Gastrocnemius medialis (tissue), 4 donors: ENCODE measurements at places on chromosomes 1 and 21. TPM values are rescaled to one million over a fixed set of nuclear protein-coding genes. Genes with fewer than 3 reads are reported as not detected.

DNA sequence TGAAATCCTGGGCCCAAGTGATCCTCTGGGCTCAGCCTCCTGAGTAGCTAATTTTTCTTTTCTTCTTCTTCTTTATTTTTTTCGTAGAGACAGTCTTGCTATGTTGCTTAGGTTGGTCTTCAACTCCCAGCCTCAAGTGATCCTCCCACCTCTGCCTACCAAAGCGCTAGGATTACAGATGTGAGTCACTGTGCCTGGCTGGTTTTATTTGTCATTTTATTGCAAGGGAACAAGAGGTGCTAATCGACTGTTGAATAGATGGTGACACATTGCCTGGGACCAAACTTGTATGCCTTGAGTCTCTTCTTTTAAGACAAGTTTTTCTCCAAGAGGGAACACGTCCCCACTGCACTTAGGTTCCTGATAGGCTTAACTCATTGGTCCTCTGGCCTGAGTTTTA, 20.0 kb upstream of the KLHDC8A start:
- H3K36me3 ChIP-seq: no peaks in the 10 kb centered on the region
- H3K4me1 ChIP-seq: no peaks in the 10 kb centered on the region
- no peak overlapping the region for H3K27ac ChIP-seq
- peaks cover 13% of the 10 kb centered on the region for H3K27me3 ChIP-seq
- no peak for DNase-seq

DNA sequence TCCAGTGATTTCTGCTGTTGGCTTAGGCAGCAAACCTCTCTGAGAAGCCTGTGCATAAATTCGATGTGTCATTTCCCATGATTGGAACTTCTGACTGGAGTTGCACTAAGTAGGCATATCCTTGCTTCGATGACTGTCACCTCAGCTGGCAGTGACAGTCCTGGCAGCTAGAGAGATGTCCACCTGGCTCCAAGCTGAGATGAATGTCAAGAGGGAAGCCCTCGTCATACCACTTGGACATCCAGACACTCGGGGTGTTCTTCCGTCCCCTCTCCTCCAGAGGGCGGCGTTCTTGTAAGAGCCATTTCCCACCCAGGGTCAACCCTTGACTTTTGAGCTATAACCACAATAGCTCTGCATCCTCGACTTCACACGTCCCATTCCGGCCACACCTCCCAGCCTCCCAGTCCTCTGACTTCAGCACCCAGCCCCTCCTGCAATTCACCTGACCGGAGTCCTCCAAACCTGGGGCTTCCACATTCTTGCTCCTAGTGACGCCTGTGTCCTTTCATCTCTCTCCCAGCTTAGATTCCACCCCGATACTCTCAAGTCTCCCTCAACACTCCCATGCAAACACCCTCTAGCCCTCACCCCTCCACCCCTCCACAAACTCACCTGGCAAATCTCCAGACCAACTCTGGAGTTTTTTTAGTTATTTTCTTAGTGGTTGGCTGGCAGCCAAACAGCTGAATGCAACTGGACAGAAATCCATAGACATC, 17.3 kb downstream of the CA6 start:
- H3K36me3 ChIP-seq: no peaks in the 10 kb centered on the region
- peak; percentile 20 for DNase-seq
- H3K4me1 ChIP-seq: no peaks in the 10 kb centered on the region

DNA sequence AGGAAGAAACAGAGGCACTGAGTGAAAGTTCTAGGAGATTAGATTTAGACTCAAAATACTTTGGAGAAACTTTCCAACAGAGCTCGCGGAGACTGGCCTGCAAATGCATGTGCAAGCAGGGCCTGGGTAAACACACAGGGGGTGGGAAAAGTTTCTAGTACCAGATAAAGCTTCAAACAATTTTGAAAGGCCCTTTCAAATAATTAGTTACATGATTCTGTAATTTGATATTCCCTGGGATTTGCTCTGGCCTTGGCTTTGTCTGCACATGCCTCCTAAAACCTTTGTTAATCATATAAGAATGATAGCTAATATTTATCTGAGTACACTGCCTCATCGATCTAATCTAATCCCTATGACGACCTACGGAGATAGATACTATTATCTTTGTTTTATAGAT, 31.3 kb downstream of the VTCN1 start:
- no peak overlapping the region for H3K27ac ChIP-seq
- DNase-seq: no peak
- H3K36me3 ChIP-seq: no peaks in the 10 kb centered on the region
- H3K4me1 ChIP-seq: no peaks in the 10 kb centered on the region

GRCh38 chr1:64502931-64503330, 33.0 kb downstream of the CACHD1 start:
- H3K4me1 ChIP-seq: peaks cover 22% of the 10 kb centered on the region
- H3K27ac ChIP-seq: peak overlapping the region; percentile 25
- no peaks in the 10 kb centered on the region for H3K27me3 ChIP-seq
- no peaks in the 10 kb centered on the region for H3K36me3 ChIP-seq
- H3K4me3 ChIP-seq: no peak overlapping the region

DNA sequence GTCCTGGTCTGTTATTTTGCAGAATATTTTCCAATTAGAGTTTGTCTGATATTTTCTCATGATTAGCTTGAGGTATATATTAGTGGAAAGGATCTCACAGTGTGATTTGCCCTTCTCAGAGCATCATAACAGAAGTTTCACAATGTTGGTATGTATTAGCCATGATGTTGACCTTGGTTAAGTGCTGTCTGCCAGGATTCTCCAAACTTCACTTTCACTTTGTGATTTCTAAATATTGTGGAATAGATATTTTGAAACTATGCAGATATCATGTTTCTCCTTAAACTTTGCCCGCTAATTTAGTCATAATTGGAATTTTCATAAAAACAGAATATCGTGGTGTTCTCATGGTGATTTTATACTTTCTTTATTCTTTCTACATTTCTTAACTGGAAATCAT, 98.0 kb upstream of the DEPDC1 start:
- H3K27me3 ChIP-seq: no peaks in the 10 kb centered on the region
- no peak overlapping the region for H3K27ac ChIP-seq
- no peaks in the 10 kb centered on the region for H3K4me1 ChIP-seq
- H3K36me3 ChIP-seq: no peaks in the 10 kb centered on the region
- H3K4me3 ChIP-seq: no peak overlapping the region
- DNase-seq: no peak

DNA sequence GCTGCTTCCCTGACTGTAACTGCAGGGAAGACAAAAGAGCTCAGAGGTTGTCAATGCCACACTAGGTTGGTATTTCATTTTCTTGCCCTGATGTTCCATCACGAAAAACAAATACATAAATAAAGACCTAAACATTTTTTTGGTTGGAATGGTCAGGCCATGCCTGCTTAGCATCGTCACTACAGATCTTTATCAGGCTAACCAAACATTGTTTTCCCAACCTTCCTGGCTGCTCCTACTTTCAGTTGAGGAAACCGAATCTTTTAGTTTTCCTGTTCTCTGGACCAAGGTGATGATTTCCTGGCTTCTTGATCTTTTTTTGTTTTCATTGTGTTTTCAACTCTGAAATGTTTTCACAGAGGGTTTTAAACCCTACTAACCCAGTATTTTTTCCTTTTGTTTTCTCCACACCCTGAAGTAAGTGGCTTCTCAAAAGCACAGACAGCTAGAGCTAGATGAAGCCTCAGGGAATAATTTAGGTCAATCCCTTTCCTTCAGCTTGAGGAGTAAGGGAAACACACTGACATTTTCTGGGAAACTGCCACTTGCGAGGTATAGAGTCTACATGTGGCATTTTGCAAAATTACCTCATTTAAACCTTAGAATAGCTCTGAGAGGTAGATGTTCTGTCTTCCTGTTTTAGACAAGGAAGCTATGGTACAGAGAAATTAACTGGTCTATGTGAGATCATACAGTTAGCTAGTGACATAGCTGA, 67.2 kb upstream of the CNN3 start:
- no peak overlapping the region for H3K4me3 ChIP-seq
- peaks cover 2% of the 10 kb centered on the region for H3K4me1 ChIP-seq
- no peaks in the 10 kb centered on the region for H3K27me3 ChIP-seq
- H3K36me3 ChIP-seq: no peaks in the 10 kb centered on the region
- H3K27ac ChIP-seq: no peak overlapping the region

GRCh38 chr1:6711174-6711573, 9.6 kb upstream of the DNAJC11 start:
- DNase-seq: no peak
- H3K4me3 ChIP-seq: no peak overlapping the region
- no peaks in the 10 kb centered on the region for H3K4me1 ChIP-seq

- H3K27me3 ChIP-seq: no peaks in the 10 kb centered on the region
- no peak for DNase-seq
- no peaks in the 10 kb centered on the region for H3K4me1 ChIP-seq
- H3K36me3 ChIP-seq: no peaks in the 10 kb centered on the region
Observed at GRCh38 chr1:159429074-159429861, 2.7 kb upstream of the OR10J4 start.

- H3K27ac ChIP-seq: no peak overlapping the region
- DNase-seq: no peak
- no peaks in the 10 kb centered on the region for H3K27me3 ChIP-seq
- peaks cover 7% of the 10 kb centered on the region for H3K4me1 ChIP-seq
Observed at GRCh38 chr21:15408089-15408488, 321.7 kb upstream of the USP25 start.

GRCh38 chr1:222124602-222125001, 382.7 kb upstream of the DUSP10 start:
- H3K36me3 ChIP-seq: no peaks in the 10 kb centered on the region
- no peak for DNase-seq
- no peak overlapping the region for H3K27ac ChIP-seq
- no peak overlapping the region for H3K4me3 ChIP-seq
- no peaks in the 10 kb centered on the region for H3K4me1 ChIP-seq

- no peaks in the 10 kb centered on the region for H3K27me3 ChIP-seq
- no peak for DNase-seq
- no peak overlapping the region for H3K27ac ChIP-seq
- no peak overlapping the region for H3K4me3 ChIP-seq
Observed at GRCh38 chr1:244384066-244384465, 67.6 kb downstream of the ADSS2 start.

GRCh38 chr1:200880212-200880611, 7.4 kb downstream of the GPR25 start:
- H3K4me3 ChIP-seq: no peak overlapping the region
- H3K27me3 ChIP-seq: no peaks in the 10 kb centered on the region
- DNase-seq: no peak
- H3K36me3 ChIP-seq: no peaks in the 10 kb centered on the region
- no peak overlapping the region for H3K27ac ChIP-seq
- no peaks in the 10 kb centered on the region for H3K4me1 ChIP-seq

- H3K27me3 ChIP-seq: no peaks in the 10 kb centered on the region
- H3K4me1 ChIP-seq: peaks cover 16% of the 10 kb centered on the region
- no peak overlapping the region for H3K4me3 ChIP-seq
Observed at GRCh38 chr1:154716614-154717527, 108.9 kb upstream of the ADAR start.

DNA sequence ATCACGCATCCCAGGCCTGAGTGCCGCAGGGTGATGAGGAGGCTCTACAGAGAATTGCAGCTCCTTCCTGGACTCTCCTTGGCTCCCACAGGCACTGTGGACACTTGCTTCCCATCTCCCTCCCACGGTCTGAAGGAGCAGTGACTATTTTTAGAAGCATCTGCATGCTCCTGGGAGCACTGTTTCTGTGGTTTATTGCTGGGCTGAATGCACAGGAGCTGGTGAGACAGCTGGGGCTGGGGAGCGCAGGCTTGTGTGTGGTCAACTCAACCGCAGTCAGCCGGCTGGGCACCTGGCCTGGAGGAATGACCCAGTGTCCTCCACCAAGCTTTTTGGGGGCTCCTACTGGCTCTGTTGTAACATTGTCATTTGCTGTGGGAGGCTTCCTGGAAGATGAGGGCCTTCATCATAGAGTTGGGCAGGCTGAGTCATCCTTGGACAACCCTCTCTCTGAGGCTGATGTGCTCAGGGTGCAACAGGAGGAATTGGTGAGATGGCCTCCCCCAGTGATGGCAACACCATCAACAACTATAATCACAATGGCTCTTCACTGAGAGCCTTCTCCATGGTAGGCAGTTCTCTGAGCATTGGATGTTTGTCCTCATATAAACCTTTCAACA, 1.7 kb downstream of the NFASC start:
- H3K4me1 ChIP-seq: no peaks in the 10 kb centered on the region
- no peaks in the 10 kb centered on the region for H3K27me3 ChIP-seq
- no peak for DNase-seq
- no peak overlapping the region for H3K4me3 ChIP-seq
- H3K36me3 ChIP-seq: no peaks in the 10 kb centered on the region

Gene WNT9A
- 20.4 TPM for total RNA-seq

Gene S100A7
- not detected for total RNA-seq

Gene TEDDM1
- not detected for total RNA-seq

Gene PGLYRP4
- not detected for total RNA-seq
